ENCODE measurements at places on chromosomes 6 and 20.

GRCh38 chr20:10014431-10014830, 20.4 kb upstream of the ANKEF1 start:
- no peak for DNase-seq

GRCh38 chr6:163159110-163159509, 255.4 kb upstream of the QKI start:
- DNase-seq: no peak

- DNase-seq: no peak
Observed at GRCh38 chr20:63682384-63683139, 13.9 kb upstream of the TNFRSF6B start.

DNA sequence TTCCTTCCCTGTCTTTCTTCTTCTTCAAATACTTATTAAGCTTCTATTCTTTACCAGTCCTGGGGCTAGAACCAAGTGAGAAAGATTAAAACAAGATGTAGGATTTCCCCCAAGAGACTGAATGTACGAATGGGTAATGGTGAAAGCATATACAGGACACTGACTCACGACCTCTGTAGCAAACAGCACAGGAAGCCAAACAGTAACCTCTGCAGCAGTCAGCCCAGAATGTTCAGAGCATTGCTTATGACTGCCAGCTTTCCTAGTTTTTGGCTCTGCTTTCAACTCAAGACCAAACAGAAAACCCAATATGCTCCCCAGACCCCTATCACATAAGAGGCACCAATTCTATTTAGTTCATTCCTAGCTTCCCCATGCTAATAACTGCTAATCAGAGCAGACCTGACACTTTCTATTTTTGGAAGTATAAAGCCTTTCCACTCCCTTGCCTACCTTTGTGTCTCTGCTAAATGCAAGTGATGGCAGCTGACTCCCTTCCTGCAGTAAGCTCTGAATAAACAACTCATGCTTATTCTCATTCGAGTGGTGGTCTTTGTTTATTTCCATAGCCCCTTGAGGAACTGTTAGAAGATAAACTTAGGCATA, 690.6 kb downstream of the EPM2A start:
- DNase-seq: no peak

DNA sequence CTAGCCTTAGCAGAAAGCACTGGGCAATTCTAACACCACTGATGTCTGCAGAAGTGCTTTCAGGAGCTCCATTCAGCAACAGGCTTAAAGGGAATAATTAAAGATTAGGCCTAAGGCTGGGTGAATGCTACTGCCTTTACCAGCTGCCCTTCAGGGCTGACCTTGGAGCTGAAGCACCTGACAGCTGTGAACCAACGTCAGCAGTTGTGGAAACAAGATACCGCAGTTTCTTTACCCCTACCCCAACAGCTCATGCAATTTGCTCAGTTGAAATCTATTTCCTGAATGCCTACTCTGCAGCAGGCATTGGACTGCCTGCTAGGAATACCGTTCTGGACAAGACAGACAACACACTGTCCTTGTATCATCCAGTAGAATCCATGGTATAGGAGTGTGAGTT, 51.5 kb upstream of the ADTRP start:
- DNase-seq: no peak

- no peak for DNase-seq
Observed at GRCh38 chr20:13118676-13119075, 102.4 kb upstream of the ISM1 start.

DNA sequence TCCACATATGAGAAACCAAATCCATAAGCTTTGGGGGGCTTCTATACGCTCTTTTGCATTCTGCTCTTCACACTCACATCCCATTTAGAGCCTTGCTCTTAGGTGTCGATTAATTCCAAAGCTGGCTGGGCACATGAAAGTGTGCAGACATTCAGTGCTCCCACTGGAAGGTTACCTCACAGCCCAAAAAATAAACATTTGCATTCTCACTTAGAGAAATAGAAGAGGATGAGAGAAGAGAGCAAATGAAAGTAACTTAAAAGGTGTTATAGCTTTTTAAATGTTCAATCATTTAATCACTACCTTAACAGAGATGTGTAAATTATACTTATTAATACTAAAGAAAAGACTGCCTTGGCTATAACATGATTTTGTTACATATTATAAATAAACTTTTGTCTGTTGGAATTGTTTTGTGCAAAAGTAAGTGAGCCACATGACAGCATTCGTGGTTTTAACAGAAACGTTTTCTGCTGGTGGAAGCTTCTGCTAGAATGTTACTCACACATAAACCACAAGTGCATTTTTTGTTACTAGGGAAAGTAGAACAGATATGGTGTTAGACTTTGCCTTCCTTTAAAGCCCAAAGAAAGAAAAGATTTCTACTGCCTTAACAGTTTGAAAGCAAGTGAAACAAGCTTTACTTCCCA, 116.7 kb downstream of the SIM1 start:
- no peak for DNase-seq

- DNase-seq: no peak
Observed at GRCh38 chr20:40265825-40266533, 423.1 kb downstream of the MAFB start.

DNA sequence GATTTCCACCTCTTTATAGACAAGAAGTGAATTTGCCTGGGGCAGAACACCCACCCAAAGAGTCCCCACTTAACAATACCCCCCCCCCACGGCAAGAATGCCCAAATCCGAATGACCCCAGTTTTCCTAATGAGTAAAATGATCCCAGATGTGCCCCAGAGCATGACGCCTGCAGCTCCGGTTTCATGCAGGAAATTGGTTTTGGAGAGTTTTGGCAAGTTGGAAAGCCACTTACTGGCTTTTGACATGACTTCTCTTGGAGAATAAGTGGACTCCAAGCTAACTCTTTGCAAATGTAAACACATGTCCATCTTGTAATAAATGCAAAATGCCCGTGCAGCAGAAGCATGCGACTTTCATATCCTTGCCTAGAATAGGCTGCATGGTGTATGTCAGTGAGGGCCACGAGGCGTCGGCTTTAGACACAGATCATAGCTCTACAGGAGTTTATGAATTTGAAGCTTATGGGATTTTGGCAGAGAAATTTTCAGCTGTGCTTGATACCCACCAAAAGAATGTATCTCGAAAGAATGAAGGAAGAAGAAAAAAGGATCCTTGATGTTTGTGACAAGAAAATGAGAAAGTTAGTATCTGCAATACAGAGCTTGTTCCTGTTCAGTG, 24.2 kb downstream of the EDN3 start:
- no peak for DNase-seq

GRCh38 chr20:11797156-11797555, 120.5 kb upstream of the BTBD3 start:
- DNase-seq: no peak

- no peak for DNase-seq
Observed at GRCh38 chr20:2146080-2146867, 44.6 kb downstream of the STK35 start.

DNA sequence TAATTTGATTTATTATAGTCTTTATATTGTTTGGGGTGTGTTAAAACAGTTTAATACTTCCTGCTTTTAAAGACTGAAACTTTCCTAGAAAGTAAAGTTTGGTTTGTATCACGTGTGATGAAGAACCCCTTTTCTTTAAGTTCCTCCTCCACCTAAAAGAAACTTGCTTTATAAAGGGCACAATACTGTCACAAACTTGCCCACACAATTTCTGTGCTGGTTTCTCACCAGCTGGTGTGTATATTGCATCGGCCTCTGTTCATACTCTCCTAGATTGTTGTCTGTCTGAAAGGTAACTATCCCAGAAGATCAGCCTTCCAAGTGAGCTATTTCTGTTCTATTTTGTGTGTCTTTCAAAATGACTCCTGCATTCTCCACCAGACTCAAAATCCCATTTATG, 46.9 kb downstream of the ANKRD6 start:
- DNase-seq: no peak

- no peak for DNase-seq
Observed at GRCh38 chr20:49750611-49751396, 37.1 kb upstream of the B4GALT5 start.

- no peak for DNase-seq
Observed at GRCh38 chr6:53992522-53992921, 118.7 kb upstream of the MLIP start.

- no peak for DNase-seq
Observed at GRCh38 chr6:5078121-5078669, 6.9 kb upstream of the PPP1R3G start.

All from CD8-positive, alpha-beta memory T cell (primary cell).